ENCODE measurements at places on chromosomes 5 and 9. TPM values are rescaled to one million over a fixed set of nuclear protein-coding genes. Genes with fewer than 3 reads are reported as not detected.

The C9orf152 gene
- total RNA-seq = not detected

The DMRT3 gene
- total RNA-seq = 0.18 TPM

- DNase-seq = no peak
- no peaks in the 10 kb centered on the region for H3K36me3 ChIP-seq
- no peaks in the 10 kb centered on the region for H3K27me3 ChIP-seq
- no peak overlapping the region for H3K27ac ChIP-seq
- no peaks in the 10 kb centered on the region for H3K4me1 ChIP-seq
Measured at GRCh38 chr5:21765406-21765805, 1087.7 kb downstream of the CDH12 start.

- H3K4me3 ChIP-seq = no peak overlapping the region
- peaks cover 9% of the 10 kb centered on the region for H3K4me1 ChIP-seq
- no peaks in the 10 kb centered on the region for H3K27me3 ChIP-seq
- no peak overlapping the region for H3K27ac ChIP-seq
- no peaks in the 10 kb centered on the region for H3K36me3 ChIP-seq
- DNase-seq = no peak
Measured at GRCh38 chr9:97305501-97306298, 1.8 kb upstream of the CCDC180 start.

- no peak overlapping the region for H3K4me3 ChIP-seq
- H3K36me3 ChIP-seq = no peaks in the 10 kb centered on the region
- no peak overlapping the region for H3K27ac ChIP-seq
- H3K27me3 ChIP-seq = no peaks in the 10 kb centered on the region
- no peaks in the 10 kb centered on the region for H3K4me1 ChIP-seq
- DNase-seq = no peak
Measured at GRCh38 chr9:35703906-35704672, 14.4 kb upstream of the TPM2 start.

- no peaks in the 10 kb centered on the region for H3K4me1 ChIP-seq
- no peak for DNase-seq
- H3K27ac ChIP-seq = no peak overlapping the region
- H3K36me3 ChIP-seq = no peaks in the 10 kb centered on the region
- H3K4me3 ChIP-seq = no peak overlapping the region
Measured at GRCh38 chr5:59021286-59021673, 438.4 kb downstream of the RAB3C start.
